ENCODE measurements at places on chromosomes 2 and 18.
A peak's percentile ranks its signal among the peaks of the same experiment; 100 is the strongest.

- no peak for DNase-seq
Observed at GRCh38 chr2:70123051-70123828, 36.0 kb downstream of the PCBP1 start.

GRCh38 chr18:46312221-46312620, 208.0 kb downstream of the HAUS1 start:
- no peak for DNase-seq

DNA sequence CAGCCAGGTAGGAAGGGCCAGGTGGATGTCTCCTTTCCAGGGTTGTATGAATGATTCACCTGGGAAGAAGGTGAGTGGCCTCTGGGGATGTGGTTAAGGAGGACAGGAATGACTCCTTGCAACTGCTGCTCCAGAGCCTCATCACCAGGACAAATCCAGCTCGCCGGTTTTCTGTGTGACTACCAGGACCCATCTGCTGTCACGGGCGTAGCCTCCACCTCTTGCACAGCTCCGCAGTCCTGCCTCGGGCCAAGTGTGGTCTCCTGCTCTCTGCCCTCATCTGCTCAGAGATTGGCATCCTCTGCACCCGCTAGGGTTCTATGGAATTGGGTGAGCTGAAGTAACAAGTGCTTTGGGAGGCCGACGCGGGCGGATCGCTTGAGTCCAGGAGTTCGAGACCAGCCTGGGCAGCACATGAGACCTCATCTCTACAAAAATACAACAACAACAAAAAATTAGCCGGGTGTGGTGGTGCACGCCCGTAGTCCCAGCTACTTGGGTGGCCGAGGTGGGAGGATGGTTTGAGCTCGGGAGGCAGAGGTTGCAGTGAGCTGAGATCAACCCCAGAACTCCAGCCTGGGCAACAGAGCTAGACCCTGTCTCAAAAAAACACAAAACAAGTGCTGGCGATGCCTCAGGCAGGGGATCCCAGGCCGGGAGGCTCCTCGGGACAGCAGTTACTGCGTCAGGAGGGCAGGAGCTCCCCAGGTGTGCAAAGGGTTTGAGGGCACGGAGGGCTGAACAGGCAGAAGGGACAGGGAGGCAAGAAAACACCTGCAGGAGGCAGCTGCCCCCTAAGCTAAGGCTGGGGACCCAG, 831 bp upstream of the D2HGDH start:
- no peak for DNase-seq

- DNase-seq = no peak
Observed at GRCh38 chr2:9686061-9686460, 55.3 kb upstream of the YWHAQ start.

DNA sequence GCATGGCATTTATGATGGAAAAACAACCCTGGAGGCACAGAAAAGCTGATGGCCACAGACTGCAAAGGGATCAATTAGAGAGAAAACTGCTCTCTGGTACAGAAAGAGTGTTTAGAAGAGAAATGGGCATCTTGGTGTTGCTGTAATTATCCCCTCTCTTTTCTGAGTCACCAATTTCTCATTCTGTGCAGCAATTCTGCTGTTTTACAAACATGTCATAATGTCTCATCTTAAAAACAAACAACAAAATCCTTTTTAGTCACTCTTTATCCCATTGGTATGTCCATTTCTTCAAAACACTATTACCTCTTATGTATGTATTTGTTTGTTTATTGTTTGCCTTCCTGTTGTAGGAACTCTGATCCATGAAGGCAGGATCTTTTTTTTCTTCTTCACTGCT, 73.9 kb upstream of the HK2 start:
- DNase-seq = no peak

- no peak for DNase-seq
Observed at GRCh38 chr2:173323371-173323770, 31.3 kb upstream of the CDCA7 start.

DNA sequence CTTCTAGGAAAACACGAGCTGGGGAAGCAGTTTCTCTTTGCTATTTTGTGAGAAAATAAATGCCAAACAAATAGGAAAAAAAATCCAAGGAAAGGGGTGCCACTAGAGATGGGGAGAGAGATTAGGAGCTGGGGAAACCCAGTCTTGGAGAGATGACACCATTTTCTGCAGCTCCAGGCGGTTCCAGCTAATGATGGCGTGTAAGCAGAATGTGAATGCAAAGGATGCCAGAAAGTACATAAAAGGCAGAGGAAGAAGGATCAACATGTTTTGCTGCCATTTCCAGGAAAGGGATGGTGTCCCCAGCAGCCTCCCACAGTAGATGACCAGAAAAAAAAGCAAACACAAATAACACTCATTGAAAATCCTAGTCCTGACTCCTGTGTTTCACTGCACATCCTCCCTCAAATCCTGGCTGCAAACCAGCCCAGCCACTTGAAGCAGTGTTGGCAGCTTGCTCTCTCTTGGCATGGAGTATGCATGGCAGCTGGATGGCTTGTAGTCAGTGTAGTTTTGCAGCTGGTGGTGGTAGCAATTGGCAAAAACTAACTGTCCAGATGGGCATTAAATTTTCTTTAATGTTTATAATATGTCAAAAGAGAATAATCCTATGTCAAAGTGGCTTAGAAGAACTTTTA, 93.6 kb downstream of the FTCDNL1 start:
- DNase-seq = no peak

DNA sequence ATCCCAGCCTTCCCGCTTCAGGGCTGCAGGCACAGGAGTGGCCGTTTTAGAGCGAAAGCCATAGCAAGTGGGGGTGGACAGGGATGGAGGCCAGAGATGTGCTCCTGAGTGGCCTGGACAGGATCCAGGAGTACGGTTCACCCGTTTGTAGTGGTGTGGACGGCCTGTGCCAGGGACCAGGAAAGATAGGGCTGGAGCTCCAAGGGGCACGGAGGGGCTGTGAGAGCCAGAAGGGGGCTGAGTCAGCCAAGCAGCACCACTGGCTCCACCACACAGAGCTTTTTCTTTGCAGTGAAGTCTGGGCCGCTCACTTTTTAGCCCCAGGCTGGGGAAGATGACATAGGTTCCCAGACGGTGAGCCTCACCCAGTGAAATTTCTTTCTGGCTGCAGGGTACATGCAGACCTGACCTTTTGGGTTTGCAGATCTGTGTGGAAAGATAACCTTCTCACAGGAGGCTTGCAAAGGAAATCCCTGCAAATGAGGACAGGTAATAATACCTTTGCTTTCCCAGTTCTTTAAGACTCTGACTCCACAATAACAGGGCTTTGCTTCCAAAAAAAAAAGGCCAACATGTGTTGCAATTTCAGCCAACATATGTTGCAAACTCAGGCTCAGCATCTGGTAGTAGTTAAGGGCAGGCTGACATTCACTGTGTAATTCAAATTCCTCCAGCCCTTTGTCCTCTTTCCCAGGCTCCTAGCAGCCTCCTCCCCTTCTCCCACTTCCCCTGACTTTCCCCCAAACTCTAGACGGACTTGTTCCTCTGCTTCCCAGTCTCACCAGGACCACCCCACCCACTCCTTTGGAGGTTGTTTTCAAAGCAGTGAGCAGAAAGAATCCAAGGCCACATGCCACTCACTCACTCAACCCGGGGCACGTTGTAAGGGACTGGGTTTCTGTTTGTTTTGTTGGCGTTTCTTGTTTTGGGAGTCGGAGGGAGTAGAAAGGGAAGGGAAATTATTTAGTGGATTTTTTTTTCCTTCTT, 20.3 kb upstream of the LAPTM4A start:
- no peak for DNase-seq

DNA sequence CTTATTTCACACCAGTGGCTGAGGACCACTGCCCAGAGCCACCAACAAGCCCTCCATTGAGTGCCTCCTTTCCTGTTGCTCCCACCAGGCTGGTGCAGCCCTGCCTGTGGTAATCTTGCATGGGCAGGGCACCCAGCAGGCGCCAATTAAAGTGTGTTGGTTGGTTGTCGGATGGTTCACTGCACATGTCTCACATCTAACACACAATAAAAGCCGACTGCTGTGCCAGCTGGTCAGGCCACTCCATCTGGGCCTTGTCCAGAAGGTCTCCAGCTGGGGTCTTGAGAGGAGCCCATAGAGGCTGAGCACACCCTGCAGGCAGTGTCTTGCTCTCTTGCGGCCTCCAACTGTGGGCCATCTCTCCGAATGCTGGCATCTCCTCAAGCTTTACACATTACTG, 494.8 kb upstream of the KLHL29 start:
- DNase-seq = no peak

DNA sequence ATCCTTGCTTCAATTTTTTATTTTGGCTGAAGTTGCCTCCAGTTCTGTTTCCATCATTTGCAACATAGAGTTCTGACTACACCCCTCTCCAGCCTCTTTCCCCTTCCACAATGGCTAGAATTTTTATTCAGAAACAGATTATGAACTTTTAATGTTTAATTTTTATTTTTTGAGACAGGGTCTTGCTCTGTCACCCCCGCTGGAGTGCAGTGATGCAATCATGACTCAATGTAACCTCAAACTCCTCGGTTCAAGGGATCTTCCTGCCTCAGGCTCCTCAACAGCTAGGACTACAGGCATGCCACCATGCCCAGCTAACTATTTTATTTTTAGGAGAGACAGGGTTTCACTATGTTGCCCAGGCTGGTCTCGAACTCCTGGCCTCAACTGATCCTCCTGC, 2.8 kb downstream of the NTSR2 start:
- no peak for DNase-seq

DNA sequence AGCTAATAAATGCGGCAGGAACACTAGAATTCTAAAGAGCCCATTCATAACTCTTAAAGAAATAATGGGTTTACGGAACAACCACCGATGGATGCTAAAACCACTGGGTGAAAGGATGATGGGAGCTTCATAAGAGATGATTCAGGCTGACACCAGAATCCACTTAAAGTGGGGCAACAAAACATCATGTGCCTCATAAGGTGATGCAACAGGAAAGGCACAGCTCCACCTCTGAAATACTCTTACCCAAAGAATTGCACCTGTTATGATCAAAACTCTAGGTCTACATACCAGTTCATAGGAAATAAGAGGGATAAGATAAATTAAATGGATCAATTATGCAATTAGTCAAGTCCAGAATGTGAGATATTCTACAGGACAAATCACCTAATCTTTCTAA, 131.4 kb downstream of the DHRS9 start:
- no peak for DNase-seq

DNA sequence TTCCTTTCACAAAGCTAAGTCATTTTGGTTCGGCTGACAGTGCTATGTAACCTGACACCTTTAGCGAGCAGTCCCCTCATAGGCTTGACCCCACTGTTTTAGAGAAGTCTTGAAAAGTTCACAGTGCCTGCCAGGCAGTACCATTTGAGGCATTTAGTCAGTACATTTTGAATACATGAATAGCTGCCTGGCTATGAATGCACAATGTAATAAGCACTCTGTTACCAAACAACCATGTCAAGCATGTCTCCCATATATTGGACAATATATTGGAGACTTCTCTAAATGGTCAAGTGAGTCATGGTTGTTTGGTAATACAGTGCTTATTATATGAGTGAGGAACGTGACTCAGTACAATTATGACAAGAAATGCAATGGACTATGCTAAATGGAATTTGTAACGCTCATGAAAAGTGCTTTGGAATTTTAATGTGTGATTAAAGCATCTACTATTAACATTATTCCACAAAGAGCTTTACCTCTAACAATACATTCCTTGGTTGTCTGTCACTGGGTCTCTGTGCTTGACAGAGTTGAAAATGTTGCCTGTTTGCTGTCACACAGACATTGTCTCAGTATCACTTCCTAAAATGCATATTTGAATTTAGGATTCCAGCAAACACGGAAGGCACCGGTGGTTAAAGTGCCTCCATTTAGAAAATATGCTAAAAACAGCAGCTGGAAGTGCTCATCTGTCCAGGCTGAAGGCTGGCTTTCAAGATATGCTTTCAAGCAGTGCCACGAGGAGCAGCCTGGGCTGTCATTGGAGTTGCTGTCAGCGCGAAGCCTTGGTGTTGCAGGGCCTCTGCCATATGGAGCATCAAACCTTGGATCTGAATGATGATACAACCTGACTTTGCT, 458.6 kb downstream of the FBXO15 start:
- DNase-seq = no peak

GRCh38 chr2:98908931-98909316, 27.1 kb downstream of the CRACDL start:
- no peak for DNase-seq

DNA sequence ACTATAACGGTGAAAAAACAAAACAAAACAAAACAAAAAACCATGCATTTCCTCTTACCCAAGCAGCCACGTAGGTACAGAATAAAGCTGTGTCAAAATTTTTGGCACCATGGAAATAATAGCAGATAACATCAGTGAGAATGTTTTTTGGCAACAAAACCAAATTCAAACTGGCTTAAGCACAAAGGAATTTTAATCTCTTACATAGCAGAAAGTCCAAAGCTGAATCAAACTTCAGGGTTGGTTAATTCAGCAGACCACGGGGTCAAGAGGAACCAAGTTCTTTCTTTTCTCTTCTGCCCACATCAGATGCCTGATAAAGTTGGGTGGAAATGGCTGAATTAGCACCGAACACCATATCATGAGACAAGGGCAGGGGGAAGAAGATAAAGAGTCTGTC, 129.5 kb downstream of the PAX3 start:
- no peak for DNase-seq

- DNase-seq = no peak
Observed at GRCh38 chr2:195477996-195478382, 179.0 kb upstream of the SLC39A10 start.

DNA sequence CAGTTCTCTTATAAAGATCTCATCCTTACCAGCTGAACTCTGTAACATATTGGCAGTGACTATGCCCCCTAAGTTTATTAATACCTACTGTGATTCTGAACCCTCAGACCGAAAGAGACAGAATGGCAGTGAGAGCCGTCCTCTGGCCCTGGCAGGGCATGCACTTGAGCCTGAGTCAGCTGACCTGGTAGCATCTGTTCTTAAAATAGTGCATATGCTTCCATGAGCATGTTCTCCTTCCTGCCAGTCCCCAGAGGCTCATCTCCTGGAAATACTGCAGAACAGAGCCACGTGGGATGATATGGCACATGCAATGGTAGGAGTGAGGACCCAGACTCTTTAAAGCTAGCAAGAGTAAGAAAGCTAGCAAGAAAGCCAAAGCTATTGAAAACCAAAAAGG, 59.0 kb downstream of the RASGRP3 start:
- no peak for DNase-seq

- no peak for DNase-seq
Observed at GRCh38 chr2:128608921-128609880, 290.5 kb upstream of the HS6ST1 start.

DNA sequence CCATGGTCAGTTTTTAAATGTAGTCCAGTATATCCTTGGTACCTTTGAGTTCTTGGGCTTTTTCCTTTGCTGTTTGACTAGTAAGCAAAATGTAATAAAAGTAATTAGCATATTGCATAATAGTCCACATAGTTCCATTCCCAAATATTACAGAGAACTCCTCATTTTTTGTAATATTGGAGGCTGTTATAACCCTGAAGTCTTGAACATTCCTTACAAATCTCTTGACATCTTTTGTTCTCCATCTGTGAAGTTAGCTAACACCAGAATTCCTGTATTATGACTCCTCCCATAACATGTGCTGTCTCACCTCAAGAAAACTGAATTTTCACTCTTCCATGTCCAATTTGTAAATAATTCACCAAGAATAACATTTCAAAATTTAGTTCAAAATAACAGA, 17.1 kb downstream of the CREB1 start:
- DNase-seq = no peak

- DNase-seq = peak; percentile 43
Observed at GRCh38 chr18:51196118-51196810, 1.2 kb downstream of the MEX3C start.

All from activated gamma-delta T cell treated with anti-CD3 and anti-CD28 coated beads, Interleukin-2, amount 50 U/mL, for 16 hours (primary cell).